ENCODE measurements at places on chromosomes 1 and 21.

DNA sequence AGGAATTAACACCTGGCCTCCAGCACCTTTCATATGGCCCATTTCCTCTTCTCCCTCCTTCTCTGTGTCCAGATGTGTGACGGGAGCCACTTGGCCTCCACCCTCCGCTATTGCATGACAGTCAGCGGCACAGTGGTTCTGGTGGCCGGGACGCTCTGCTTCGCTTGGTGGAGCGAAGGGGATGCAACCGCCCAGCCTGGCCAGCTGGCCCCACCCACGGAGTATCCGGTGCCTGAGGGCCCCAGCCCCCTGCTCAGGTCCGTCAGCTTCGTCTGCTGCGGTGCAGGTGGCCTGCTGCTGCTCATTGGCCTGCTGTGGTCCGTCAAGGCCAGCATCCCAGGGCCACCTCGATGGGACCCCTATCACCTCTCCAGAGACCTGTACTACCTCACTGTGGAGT, 5.6 kb downstream of the TMEM61 start:
- DNase-seq = no peak

GRCh38 chr1:15090373-15090772, 63.2 kb upstream of the TMEM51 start:
- no peak for DNase-seq

DNA sequence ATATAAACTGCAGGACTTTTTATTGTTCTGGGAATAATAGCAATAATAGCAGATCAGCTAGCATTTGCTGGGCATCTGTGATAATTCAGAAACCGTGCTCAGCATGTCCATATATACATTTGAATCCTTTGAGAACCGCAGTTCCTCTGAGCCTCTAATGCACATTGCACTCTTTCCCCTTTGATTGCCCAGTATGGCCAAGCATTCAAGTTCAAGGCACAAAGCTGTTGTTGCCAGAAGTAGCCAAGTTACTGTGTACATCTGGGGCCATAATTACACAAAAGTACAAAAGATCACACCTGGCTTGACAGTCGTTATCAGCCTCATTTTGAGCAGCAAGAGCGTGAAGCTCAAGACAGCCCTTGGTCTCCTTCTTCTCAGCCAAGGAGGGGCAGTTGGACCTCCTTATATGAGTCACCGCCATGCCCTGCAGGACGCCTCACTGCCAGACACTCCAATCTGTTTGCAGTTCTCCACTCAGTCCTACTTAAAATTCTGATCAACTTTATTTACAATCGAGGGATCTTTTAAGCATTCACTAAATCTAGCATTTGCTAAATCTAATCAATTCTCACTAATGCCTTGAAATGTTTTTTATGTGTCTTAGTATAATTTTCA, 216.0 kb downstream of the SLC35F3 start:
- no peak for DNase-seq

DNA sequence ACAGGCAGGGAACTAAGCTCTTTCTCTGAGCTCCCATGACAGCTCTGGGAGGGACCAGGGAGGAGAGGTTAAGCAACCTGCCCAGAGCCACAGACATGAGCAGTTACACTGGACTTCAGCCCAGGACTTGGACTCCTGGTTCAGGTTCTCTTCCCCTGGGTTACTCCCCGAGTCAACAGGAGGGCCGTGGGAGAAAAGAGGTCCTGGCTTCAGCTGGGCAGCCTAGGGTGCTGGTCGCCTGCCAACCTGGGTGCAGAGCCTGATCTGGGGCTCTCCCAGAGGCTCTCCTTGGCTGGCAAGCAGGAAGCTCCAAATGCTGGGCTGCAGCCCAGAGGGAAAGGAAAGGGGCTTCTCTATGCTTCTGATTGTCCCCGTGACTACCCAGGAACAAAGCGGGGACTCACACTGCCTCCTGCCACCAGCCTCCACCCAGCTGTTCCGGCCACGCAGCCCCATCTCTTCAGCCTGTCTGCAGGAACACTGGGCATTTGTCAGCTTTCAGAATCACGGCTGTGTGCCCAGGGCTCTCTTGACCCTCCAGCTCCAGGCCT, 141.8 kb downstream of the HIVEP3 start:
- DNase-seq = no peak

GRCh38 chr1:147502760-147503159, 38.5 kb upstream of the BCL9 start:
- no peak for DNase-seq

Data from stimulated activated CD8-positive, alpha-beta memory T cell treated with anti-CD3 and anti-CD28 coated beads, Interleukin-15, amount 100 ng/mL, for 24 hours (primary cell).